HS-5 (cell line): ENCODE measurements at places on chromosomes 7 and 10.
A peak's percentile ranks its signal among the peaks of the same experiment; 100 is the strongest.

- DNase-seq, result no peak
These were observed 17.9 kb downstream of the EBF3 start for GRCh38 chr10:129945941-129946760.

- no peak for DNase-seq
These were observed 855.9 kb downstream of the GRID1 start for GRCh38 chr10:85510682-85511081.

- DNase-seq, result no peak
These were observed 94.4 kb downstream of the ADRA2A start for GRCh38 chr10:111171183-111171582.

DNA sequence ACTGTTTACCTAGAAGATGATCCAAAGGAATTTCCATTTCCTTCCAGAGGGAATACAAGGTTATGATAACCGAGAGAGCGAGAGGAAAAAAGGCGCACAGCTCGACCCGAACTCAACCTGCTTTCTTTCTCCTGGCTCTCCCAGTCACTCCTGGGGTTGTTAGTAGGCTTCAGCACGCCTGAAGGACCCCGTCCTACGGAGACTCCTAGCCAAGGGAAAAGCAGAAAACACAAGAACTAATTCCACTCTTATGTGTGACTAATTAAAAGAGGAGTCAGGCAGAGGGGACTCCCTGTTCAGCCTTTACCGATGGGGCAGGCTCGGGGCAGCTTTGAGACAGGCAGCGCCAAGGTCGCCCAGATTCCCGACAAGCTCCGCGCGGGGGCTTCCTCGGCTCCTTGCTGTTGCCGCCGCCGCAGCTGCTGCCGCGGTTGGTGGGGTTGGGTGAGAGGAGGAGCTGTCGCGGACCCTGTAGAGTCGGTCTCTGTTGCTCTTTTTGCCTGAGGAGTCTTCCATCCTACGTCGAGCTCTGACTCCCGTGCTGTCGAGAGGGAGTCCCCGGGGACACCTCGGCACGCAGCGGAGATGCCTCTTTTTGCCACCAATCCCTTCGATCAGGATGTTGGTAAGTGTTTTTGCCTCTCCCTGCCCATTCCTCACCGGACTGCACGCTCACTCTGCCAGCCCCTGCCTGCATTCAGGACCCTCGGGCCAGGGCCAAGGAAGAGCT, at the start of gene STAM:
Gene STAM, plus strand, starts transcription at position 397 of the 730 bp plus-strand sequence. Its CDS starts 189 bp downstream, at position 586.
- DNase-seq, result peak; percentile 76

DNA sequence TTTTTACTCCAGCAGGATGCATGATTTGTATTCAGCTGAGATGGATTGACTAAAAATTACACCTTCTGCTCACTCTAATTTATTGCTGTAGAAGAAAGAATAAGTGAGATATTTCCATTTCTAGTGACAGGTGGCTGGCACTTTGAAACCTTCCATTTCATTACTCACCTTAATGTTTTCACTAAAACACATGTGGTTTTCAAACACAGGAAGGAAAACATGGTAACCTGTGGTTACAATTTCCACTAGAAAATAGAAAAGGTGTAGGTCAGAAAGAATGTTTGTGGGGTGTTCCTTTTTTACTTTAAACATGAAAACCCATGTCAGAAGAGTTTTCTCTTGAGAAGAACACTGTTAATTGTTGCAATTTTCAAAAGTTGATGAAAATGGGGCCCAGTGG, 12.0 kb upstream of the PRKCQ start:
- DNase-seq, result no peak

- DNase-seq, result no peak
These were observed 43.9 kb downstream of the STK32C start for GRCh38 chr10:132263866-132264265.

DNA sequence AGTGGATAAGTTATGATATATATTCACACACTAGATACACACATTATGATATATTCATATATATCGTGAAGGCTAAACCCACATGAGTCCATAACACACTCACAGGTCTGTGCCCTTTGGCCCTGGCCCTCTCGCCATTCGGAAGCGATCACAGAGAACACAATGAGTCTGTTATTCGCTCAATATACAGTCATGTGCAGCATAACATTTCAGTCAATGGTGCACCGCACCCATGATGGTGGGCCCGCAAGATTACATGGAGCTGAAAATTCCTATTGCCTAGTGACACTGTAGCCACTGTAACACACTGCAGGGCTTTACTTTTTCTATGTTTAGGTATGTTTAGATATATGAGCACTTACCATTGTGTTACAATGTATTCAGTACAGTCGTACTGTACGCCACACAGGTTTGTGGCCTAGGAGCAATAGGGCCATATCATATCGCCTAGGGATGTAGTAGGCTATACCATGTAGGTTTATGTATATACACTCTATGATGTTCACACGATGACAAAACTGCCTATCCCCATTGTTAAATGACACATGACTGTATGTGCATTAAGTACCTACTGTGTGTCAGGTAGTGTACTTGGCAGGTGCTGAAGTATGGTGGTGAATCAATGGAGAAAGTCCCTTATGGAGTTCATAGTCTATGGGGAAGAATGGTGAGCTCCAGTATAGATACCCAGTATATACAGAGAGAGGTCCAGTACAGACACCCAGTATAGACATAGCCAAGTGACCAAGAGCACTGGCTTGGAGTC, 198.8 kb upstream of the KLF14 start:
- DNase-seq, result no peak

DNA sequence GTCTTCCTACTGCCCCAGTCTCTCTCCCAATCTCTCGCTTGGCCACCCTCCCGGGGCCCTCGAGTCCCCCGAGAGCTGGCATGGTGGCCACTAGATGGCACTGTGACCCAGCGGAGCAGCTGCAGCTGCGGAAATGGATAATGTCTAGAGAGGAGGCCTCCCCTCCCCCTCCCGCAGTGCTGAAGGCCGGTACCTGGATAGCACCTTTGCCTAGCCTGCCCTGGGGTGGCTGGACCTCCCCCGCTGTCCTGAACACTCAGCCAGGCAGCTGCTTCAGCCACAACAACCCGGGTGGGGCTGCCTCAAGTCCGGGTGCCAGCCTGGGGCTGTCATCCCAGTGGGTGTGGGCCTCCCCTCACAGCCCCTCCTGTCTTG, 65.2 kb downstream of the GOLGA7B start:
- peak; percentile 16 for DNase-seq

GRCh38 chr7:136142583-136142982, 165.4 kb upstream of the MTPN start:
- DNase-seq, result no peak

DNA sequence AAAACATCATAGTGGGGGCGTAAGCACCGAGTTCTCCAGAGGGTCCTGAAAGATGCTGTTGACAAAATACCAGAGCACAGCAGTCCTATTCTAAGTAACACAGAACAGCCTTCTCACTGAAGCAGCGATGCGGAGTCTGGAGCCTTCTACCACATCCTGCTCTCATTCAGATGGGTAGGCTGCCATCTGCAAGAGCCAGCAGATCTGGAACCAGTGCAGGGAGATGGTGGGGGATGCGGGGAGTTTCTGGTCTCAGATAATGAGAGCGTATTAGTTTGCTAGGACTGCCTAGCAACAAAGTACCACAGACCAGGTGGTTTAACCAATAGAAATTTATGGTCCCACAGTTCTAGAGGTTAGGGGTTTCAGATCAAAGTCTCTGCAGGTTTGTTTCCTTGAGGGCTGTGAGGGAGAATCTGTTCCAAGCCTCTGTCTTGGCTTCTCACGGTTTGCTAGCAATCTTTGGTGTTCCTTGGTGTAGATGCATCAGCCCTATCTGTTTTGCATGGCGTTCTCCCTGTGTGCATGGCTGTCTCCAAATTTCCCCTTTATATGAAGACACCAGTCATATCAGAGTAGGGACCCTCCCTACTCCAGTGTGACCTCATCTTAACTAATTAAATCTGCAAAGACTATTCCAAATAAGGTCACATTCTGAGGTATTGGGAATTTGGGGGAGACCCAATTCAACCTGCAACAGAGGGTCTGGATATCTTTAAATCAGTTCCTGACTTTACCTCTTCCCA, 52.0 kb upstream of the STEAP1B start:
- no peak for DNase-seq

- no peak for DNase-seq
These were observed 49.1 kb upstream of the MXI1 start for GRCh38 chr10:110158051-110159005.

- no peak for DNase-seq
These were observed 24.2 kb downstream of the ADIRF start for GRCh38 chr10:86992456-86992855.

DNA sequence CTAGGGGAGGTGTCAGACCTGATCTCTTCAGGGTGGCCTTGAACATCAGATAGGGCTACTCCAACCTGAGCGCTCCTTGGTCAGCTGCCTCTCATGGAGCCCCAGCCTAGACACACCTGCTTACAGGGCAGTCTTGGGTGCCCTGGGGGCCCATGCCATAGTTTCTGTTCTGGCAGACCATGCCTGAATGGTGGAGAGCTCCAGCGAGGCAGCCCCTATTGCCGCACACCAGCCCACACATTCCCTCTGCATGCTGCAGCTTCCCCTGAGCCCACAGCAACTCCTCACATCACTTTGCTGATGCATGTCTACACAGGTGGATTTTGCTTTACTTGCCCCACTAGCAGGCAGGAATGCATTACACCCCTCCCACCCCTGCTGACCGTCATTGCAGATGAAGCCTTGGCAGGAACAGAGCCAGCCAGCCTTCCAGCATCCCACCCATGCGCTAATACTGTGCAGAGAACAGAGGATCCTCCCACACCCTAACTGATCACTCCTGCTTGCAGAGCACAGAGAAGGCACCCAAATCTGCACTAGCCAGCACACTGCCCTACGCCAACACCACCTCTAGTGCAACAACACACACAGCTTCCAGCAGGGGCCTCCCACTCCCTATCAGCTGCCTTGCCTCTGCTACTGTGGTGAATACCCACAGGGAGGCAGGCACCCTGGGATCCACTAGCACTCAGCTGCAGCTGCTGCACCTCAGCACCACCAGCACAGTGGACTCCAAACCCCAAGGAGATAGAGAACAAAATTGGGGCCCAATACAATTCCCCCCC, 43.0 kb upstream of the GRM3 start:
- DNase-seq, result no peak

DNA sequence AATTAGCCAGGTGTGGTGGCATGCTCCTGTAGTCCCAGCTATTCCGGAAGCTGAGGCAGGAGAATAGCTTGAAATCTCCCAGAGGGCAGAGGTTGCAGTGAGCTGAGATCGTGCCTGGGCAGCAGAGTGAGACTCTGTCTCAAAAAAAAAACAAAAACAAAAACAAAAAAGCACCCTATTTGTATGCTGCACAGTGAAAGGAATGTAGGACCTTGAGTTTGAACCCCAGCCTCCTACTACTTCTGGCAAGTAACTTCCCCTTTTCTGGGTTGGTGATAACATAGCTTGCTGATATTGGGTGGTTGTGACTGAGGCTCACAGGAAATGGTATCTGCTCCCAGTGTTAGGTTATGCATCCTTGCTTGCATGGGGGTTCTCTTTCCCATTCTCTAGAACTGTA, 205.3 kb downstream of the BUB3 start:
- no peak for DNase-seq

DNA sequence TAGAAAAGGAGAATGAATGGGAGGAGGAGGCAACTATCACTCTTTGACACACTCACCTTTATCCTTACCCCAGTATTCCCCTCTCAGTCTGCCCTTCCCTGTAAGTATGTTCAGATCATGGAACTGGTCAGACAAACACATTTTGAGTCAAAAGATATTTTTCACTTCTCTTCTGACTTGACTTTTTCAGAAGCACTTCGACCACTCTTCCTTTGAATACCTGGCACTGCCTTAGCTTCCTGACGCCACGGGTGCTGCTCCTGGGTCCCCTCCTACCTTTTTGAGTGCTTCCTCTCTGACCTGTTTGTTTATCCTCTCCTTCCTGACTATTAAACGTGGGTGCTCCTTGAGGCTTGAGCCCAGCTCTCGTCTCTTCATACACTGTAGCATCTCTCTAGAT, 19.8 kb upstream of the C10orf67 start:
- no peak for DNase-seq

GRCh38 chr10:119620241-119621077, 23.7 kb upstream of the TIAL1 start:
- peak; percentile 38 for DNase-seq

DNA sequence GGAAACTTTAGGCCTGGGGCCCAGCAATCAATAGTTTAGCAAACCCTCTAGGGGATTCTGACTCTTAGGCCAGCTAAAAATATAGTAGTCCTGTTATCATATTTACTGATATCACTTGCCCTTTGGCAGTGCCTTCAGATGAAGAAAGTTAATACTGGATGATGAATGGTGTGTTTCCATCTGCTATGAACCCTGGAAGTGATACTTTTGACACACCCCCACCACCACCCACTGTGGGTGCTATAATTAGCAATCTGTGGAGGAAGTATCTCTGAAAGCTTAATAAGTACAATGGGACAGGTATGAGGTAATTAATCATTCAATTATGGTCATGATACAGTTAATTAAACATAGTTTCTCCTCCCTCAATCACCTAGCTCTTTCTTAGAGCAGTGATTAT, 90.4 kb upstream of the LRRTM3 start:
- no peak for DNase-seq

DNA sequence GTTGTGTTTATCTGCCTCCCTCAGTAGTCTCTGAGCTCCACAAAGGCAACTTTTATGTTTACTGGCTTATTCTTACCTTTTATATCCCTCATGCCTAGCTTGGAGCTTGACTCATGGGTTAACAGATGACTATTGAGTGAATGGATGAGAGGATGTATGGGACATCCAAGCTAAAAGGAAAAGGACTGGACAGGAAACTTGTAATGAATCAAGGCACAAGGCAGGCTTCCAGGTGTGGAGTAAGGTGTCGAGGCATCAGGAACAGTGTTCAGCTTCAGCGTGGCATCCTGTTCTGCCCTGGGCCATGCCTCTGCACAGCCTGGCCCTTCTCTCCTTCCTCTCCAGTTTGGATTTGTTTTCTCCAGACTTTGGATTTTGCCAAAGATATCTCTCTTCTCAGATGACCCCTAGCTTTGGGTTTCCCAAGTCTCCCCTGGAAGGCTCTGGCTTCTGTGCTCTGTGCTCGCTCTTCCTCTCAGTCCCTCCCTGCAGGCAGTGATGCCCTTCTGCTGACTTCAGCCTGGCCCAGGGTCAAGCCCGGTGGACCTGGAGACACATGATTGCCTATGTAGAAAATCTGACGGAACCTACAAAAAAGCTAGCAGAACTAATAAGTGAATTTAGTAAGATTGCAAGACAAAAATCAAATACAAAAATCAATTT, 367.3 kb downstream of the CXCL12 start:
- no peak for DNase-seq
